ENCODE measurements at places on chromosomes 3 and 15.

DNA sequence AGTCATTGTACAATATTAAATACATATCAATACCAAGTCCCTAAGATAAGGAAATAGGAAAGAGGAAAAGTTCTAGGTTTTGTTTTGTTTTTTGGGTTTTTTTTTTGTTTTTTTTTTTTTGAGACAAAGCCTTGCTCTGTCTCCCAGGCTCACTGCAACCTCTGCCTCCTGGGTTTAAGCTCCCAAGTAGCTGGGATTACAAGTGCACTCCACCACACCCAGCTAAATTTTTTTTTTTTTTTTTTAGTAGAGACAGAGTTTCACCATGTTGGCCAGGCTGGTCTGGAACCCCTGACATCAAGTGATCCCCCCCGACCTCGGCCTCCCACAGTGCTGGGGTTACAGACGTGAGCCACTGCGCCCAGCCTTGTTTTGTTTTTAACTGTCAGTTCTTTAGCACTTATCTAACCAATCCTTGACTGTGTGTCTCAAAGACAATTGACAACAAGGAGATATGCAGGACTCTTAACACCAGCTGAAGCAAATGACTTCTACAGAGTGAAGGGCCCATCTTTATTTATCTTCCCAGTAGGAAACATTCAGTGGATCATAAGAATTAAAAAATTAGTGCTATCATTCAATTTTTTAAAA lies 100.0 kb upstream of the RAP2B start:
- DNase-seq: no peak

DNA sequence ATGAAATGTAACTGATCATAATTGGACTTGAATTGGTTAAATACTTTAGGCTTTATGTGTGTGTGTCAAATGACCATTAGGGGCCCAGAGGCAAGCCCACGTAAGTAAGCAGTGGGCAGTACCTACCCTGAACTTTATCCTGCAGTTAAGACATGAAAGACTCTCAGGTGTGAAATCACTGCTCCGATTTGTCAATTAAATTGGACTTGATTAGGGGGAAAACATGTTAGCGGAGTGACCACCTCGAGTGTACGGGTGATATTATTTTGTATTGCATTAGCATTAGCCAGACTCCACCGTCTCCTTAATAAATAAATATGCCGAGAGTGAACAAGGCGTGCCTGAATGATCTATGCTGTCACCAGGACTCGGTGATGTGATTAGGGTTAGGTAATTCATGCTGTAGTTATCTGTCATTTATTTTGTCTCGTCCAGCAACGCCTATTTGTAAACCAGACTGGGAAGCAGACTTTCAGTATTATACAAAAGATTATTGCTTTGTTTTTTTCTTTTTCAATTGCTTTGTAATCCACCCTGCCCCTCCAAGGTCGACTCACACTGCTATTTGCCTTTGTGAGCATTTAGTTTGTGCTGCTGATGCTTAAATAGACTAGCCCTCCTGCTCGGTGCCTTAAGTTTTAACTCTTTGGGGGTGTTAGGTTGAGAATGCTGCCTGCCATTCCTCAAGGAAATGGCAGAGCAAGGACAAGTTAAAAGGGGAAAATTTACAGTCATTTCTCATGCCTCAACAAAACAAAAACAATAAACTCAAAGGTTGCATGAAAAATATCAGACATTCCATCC lies 1.8 kb downstream of the RBMS3 start:
- DNase-seq: peak; percentile 79

DNA sequence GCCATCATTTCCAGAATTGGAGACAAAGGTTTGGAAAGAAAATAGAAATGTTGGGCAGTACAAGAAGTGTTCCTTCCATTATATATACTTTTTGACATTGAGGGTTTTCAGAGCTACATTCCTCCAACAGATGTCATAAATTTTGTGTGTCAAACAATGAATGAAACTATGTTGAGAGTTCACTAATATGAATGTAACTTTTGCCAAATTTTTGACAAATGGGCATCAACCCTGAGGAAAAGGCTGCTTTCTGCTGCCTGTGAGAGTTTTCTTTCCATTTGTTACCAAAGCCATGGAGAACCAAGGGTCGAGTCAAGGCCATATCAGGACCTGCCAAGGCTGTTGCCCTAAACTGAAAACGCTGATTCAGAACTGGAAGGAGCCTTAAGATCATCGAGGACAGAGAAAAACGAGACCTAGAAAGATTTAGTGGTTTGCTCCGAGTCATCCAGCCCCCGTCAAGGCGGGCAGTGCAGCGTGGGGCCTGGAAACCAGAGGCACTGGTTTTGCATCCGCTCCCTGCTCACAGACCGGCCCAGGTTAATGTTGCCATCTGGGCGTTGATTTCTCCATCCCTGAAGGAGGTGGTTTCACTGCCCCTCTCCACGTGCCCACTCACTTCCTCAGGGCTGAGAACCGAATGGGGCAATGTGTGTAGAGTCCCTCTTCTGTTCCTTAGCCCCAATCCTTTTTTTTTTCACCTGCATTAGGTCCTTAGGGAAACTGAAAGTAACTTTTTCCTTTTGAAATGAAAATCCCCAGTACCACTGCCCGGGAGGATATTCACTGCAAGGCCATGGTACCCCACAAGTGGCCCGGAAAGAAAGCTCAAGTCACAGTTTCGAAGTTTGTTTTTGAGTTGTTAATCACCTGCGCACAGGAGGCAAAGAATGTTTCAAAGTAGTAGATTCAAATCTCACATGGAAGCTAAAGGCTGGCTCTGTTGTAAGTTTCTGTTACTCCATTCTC lies 32.8 kb downstream of the TPM1 start:
- DNase-seq: peak; percentile 77

GRCh38 chr3:28940994-28941393 lies 339.9 kb upstream of the RBMS3 start:
- no peak for DNase-seq

GRCh38 chr3:908839-909238 lies 184.0 kb upstream of the CNTN6 start:
- DNase-seq: no peak

DNA sequence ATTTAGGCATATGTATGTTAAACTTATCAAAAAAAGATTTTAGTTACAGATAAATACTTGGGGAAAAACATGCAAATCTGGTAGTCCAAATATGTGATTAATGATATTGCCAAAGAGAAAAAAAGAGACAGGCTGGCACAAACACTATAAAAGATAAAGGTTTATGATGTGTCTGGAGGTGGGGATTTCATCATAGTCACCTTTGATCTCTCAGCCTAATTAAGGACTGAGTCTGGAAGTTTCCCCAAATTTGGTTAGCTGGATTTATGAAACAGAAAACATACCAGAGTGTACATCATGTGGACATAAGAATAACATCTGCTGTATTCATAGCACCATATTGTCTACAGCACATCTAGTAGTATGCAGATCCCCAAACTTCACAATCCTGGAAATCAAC lies 157.0 kb downstream of the FGF12 start:
- DNase-seq: no peak

DNA sequence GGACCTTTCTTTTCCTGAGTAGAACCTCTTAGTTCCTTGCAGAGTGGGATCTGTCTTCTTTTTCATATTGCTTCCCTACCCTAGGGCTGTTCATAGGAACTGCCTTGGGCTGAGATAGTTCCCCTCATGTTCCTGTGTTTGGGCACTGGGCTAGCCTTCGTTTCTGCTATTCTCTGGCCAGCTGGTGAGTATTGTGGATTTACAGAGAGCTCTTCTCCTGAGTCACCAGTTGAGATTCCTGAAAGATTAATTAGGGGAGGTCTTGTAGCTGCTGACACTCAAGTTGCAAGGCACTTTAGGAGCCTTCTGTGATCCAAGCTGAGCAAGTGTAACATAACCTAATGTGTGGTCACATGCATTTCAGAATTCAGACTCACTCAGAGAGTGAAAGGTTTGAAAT lies 30.7 kb downstream of the CHD2 start:
- peak; percentile 70 for DNase-seq

GRCh38 chr3:111595232-111595631 lies at the start of gene ZBED2:
ZBED2 (minus strand) TSS chr3:111595346; CDS start chr3:111594201, 1,145 bp downstream.
- DNase-seq: no peak

GRCh38 chr3:56361731-56362130 lies 106.5 kb downstream of the ERC2 start:
- DNase-seq: no peak

DNA sequence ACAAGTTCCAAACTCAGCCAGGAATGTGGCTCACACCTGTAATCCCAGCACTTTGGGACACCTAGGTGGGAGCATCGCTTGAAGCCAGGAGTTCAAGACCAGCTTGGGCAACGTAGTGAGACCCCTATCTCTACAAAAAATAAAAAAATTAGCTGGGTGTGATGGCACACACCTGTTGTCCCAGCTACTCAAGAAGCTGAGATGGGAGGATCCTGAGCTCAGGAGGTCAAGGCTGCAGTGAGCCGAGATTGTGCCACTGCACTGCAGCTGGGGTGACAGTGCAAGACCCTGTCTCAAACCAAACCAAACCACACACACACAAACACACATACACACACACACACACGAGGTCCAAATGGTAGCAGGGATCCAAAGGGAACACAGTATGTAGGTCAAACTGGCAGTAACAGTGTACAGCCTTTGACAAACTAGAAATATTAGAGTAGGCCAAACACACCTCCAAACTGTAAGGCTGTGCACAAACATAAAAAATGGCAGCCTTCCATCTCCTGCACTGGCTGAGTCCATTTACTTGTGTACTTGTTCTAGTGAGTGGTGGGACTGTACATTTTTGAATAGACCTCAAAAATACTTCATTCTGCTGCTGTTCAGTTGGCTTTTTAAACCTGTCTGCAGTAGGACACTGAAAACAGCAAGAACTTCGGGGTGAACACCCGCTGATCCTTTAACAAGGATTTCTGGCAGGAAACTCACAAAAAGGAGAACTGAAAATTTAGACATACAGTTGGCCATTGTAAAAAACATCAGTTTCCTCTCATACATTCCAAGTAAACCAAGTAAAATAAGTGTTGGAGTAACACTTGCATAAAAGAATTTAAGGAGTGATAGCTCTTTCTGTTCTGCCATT lies 33.6 kb downstream of the INTS14 start:
- DNase-seq: no peak

GRCh38 chr3:42216302-42216701 lies 49.7 kb downstream of the CCK start:
- DNase-seq: no peak

DNA sequence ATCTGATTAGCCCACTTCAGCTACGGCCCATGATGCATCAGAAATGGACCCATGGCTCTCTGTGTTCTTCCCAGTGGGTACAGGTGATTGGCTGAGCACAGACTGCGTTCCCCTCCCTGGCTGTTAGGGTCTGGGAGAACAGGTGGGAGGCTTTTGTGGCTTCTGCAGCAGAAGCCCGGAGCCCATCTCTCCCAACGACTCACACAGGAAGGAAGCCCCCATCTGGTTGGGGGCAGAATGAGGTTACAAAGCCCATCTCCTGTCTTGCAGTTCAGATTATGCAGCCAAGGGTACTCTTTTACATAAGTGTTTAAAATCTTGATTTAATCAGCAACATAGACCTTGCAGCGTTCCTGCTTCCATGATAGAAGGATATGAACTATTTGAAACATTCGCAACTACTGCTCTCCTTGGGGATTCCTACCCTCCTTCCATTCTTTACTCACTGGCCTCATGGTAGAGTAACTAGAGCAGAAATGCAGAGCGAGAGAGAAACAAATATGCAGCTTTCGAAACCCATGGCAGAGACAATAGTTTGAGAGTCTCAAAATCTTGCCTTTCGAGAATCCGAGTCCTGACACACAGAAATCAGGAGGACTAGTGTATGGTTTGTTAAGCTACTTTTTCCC lies 291.3 kb downstream of the TLE3 start:
- DNase-seq: no peak

GRCh38 chr3:15796771-15797641 lies 773 bp downstream of the ANKRD28 start:
- peak; percentile 71 for DNase-seq

DNA sequence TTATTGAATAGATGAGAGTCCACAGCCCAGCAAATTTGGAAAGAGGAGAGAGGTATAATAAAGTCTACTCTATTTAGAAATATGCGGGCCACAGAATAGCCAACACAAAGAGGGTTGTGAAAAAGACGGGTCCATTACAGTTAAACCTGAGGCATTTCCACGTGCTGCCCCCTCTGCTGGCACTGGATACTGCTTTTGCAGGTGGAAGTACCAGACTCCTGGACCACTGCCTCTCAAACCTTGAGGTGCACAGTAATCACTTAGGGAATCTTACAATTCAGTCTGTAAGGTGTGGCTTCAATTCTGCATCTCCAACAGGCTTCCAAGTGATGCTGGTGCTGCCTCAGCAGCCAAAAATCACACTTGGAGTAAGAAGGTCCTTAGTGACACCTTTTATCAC lies 3.0 kb upstream of the TFDP2 start:
- no peak for DNase-seq

DNA sequence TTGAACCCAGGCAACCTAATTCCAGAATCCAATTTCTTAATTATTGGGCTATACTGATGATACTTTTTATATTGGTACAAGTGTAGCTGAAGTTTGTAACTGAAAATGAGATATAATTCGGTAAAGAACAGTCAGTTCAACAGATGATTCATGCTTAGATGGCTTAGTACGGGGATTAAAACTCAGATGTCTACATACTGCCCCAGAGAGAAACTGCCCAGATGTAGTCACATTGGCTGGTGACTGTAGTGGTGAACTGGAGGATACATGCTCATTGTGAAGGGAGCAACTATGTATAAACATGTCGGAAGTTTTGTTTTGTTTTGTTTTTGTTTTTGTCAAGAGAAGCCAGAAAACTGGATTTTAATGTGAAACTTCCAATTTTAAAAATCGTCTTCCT lies 179.6 kb downstream of the ADAMTSL3 start:
- no peak for DNase-seq

DNA sequence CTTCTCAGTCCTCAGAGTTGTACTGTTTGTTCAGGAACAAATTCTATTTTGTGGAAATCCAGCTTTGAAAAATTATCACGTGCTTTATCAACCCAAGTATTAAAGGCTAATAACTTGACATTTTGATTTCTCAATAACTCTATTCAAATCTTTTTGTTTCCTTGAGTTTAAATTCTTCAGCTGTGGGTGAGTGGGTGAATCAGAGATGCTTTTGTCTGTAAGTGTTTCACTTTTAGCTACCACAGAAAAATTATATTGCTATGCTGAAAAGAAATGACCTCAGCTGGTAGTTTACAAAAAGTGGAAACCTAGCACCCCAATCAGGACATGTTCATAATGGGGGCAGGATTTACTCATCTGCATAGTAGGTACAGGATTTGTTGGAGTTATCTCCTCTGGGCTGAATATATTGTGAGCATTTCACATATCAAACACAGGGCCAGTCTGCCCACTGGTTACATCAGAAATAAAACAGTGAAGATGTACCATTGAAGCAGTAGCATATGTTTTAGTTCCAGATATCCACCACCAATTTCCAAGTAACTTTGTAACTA lies 30.5 kb downstream of the MINDY4B start:
- DNase-seq: no peak

- no peak for DNase-seq
Measured at GRCh38 chr15:29699791-29700190, 122.5 kb downstream of the TJP1 start.

DNA sequence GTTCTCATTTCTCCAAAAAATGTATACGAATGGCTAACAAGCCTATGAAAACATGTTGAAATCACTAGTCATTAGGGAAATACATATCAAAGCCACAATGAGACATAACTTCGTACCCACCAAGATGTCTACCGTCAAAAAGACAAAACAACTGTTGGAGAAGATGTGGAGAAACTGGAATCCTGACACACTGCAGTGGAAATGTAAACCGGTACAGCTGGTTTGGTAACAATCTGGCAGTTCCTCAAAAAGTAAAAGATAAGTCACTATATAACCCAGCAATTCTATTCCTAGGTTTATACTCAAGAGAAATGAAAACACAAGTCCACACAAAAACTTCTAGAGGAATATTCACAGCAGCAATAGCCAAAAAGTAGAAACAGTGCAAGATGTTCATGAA lies 7.0 kb downstream of the SCAPER start:
- no peak for DNase-seq

Data from tongue (tissue), 3 donors.